ENCODE measurements at places on chromosomes 11 and 22.

- no peak for DNase-seq
Observed at GRCh38 chr11:82901922-82902485, 468 bp downstream of the DDIAS start.

DNA sequence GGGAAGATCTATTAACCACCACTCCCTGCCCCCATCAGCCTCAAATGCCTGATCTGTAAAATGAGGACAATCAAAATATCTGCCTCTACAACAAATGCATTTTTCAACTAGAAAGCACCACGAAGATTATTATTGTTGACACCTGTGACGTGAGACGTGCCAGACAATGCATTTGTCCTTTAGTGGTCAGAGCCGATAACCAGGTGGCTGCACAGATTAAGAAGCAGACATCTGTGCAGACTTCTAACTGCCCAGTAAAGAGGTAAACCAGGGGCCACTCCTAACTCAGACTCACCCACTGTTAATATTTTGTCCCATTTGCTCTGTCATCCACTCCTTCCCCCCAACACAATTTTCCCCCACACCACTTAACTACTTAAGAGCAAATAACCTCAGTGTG lies 11.7 kb downstream of the PLEKHA7 start:
- DNase-seq: no peak

- no peak for DNase-seq
Observed at GRCh38 chr11:6305297-6305696, 15.0 kb downstream of the CAVIN3 start.

DNA sequence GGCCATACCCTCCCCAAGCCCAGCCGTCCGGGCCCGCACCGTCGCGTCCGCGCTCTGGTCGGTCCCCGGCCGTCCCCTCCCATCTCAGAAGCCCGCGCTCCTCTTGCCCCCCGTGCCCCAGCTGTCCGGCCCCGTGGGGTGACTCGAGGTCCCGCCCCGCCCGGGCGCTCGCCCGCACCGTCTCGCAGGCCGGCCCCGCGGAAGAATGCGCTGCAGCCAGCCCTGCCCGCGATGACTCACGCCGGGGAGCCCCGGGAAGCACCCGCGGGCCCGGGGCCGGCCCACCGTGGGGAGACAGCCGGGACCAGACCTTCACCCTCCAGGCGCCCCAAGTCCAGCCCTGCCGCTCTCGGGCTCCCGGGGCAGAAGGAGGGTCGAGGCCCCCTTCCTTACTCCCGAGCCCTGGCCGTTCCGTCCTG lies 320 bp upstream of the PHLDA2 start:
- peak; percentile 58 for DNase-seq

DNA sequence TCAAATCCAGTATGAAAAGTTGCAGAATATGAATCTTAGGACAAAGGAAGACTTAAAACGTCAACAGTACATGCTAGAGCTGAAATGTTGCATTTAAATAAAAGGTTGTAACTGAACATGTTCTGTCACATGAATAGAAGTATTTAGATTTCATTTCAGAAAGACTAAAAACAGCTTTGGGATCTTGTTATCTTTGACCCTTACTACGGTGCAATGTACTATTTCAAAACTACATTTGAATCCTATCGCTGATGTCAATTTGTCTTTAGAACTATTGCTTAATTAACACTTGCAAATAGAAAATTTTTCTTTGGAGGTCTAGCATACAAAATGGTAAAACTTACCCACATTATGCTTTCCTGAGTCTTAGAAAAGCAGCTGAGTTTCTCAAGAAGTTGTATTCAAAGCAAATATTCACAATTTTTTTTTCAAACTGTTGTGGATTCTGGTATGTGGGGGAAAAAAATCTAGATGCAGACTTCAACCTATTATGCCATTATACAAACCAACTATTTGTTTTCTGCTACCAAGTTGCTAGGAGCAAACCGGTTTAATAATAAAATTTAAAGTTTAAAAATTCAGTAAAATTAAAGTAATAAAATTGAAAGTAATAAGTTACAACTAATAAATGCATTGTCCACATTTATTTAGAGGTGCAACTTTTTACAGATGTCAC lies 25.4 kb downstream of the CSTF3 start:
- DNase-seq: no peak

- no peak for DNase-seq
Observed at GRCh38 chr11:91433284-91434010, 791.2 kb upstream of the FAT3 start.

DNA sequence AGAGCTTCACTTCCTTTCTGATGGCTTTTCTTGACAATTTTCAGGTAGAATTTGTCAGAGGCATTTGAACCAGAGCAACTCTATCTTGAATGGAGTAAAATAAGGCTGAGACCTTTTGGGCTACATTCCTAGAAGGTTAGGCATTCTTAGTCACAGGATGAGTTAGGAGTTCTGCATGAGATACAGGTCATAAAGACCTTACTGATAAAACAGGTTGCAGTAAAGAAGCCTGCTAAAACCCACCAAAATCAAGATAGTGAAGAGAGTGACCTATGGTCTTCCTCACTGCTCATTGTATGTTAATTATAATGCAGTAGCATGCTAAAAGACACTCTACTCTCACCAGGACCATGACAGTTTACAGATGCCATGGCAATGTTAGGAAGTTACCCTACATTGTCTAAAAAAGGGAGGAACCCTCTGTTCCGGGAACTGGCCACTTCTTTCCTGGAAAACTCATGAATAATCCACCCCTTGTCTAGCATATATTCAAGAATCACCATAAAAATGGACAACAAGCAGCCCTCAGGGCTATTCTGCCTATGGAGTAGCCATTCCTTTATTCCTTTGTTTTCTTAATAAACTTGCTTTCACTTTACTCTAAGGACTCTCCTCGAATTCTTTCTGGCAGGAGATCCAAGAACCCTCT lies 1519.7 kb upstream of the TENM4 start:
- DNase-seq: no peak

DNA sequence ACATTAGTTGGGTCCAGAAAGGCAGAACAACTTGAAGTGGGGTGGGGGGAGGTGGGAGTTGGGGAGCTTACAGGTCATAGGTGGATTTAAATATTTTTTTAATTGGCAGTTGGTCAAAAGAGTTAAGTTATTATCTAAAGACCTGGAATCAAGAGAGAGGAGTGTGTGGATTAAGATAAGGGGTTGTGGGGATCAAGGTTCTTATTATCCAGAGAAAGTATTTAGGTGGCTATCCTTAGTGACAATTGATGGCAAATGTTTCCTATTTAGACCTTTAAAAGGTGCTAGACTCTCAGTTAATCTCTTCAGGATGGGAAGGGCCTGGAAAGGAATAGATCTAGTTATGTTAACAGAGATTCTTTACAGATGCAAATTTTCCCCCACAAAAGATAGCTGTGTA lies 120.7 kb upstream of the OR9Q1 start:
- DNase-seq: no peak

DNA sequence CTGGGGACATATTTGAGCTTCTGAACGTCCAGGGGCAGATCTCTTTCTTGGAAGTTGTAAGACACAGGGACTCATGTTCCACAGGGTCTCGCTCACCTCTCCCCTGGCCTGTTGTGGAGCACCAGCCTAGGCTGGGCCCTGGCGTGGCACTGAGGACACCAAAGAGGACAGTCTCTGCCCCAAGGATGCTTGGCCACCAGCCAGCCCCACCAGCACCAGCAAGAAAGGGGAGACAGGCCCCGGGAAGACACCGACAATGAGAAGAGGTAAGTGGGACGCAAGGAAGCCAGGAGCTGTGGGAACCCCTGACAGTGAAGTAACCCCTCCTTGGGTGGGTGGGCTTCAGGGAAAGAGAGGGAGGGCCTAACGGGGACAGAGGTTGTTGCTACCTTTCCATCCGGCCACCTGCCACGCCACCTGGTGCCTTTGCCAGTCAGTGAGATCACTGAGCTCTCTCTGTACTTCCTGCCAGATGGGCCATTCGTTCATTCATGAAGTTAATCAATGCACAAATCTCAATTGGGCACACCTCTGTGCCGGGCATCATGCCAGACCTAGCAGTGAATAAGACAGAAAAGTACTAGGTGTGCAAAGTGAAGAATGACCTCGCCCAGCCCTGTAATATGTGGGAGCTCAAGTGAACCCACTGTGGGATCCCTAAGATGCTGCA lies 11.1 kb downstream of the APOL5 start:
- no peak for DNase-seq
